Bladder microvascular endothelial cell (primary cell): ENCODE measurements at places on chromosomes 12 and 14. TPM values are rescaled to one million over a fixed set of nuclear protein-coding genes. Genes with fewer than 3 reads are reported as not detected.

The TGFB3 gene
- 1.3 and 2.5 TPM in 2 replicates for total RNA-seq

The MIPOL1 gene
- total RNA-seq, result 6.3 and 21.2 TPM in 2 replicates

The MYG1 gene
- 26.3 and 37.1 TPM in 2 replicates for total RNA-seq

The ACOT4 gene
- 0.49 and 0.76 TPM in 2 replicates for total RNA-seq

The GPR132 gene
- under 0.01 TPM in 2 replicates for total RNA-seq

The AICDA gene
- total RNA-seq, result not detected in 2 replicates

The KRT86 gene
- total RNA-seq, result 0.16 TPM in 1 of 2 replicates, not detected in the other

The IKZF4 gene
- 0.16 and 0.25 TPM in 2 replicates for total RNA-seq

The TOMM20L gene
- not detected in 2 replicates for total RNA-seq

The AQP2 gene
- not detected in 2 replicates for total RNA-seq

The ADAM21 gene
- total RNA-seq, result 0.32 and 0.44 TPM in 2 replicates

The TCL1A gene
- not detected in 2 replicates for total RNA-seq

The GLIPR1L1 gene
- not detected in 2 replicates for total RNA-seq

The KRT77 gene
- total RNA-seq, result not detected in 2 replicates

The IFT43 gene
- 19.1 and 23.2 TPM in 2 replicates for total RNA-seq

The FAIM2 gene
- not detected in 2 replicates for total RNA-seq

The SLC17A8 gene
- total RNA-seq, result not detected in 2 replicates

The CDKN3 gene
- 28.6 and 82.9 TPM in 2 replicates for total RNA-seq

The OTUB2 gene
- 0.49 and 1.2 TPM in 2 replicates for total RNA-seq

The AGAP2 gene
- under 0.01 and 0.06 TPM in 2 replicates for total RNA-seq

The FOXG1 gene
- total RNA-seq, result not detected in 2 replicates

The RCOR1 gene
- 10.2 and 21.8 TPM in 2 replicates for total RNA-seq

The SRRM4 gene
- not detected in 2 replicates for total RNA-seq

The PCK2 gene
- total RNA-seq, result 4.4 and 9.4 TPM in 2 replicates

The SPTB gene
- total RNA-seq, result under 0.01 and 0.06 TPM in 2 replicates

The ZFYVE26 gene
- total RNA-seq, result 9.7 and 28.9 TPM in 2 replicates

The ARMH4 gene
- 1.3 and 1.6 TPM in 2 replicates for total RNA-seq

The EIF4B gene
- 880 and 1,059 TPM in 2 replicates for total RNA-seq

The TSPAN19 gene
- 0.19 TPM in 1 of 2 replicates, not detected in the other for total RNA-seq

The FCF1 gene
- 12.8 and 33.0 TPM in 2 replicates for total RNA-seq

The ZNF705A gene
- total RNA-seq, result under 0.01 and 0.16 TPM in 2 replicates

The JDP2 gene
- total RNA-seq, result 3.7 and 10.4 TPM in 2 replicates

The MDGA2 gene
- not detected in 2 replicates for total RNA-seq

The BRAP gene
- total RNA-seq, result 11.0 and 32.6 TPM in 2 replicates

The DPY19L2 gene
- total RNA-seq, result 0.16 and 3.2 TPM in 2 replicates

The CSRP2 gene
- 12.3 and 21.1 TPM in 2 replicates for total RNA-seq

The SERPINA1 gene
- not detected in 2 replicates for total RNA-seq

The PLEK2 gene
- 1.1 and 4.7 TPM in 2 replicates for total RNA-seq

The TAS2R19 gene
- 2.1 and 15.5 TPM in 2 replicates for total RNA-seq

The LALBA gene
- total RNA-seq, result not detected in 2 replicates

The FGD6 gene
- 8.6 and 24.5 TPM in 2 replicates for total RNA-seq

The KRT6C gene
- not detected in 2 replicates for total RNA-seq

The CPNE6 gene
- total RNA-seq, result not detected in 2 replicates

The MAP3K9 gene
- 0.13 TPM in 1 of 2 replicates, not detected in the other for total RNA-seq

The RDH12 gene
- not detected in 2 replicates for total RNA-seq

The BATF gene
- 0.16 and 0.50 TPM in 2 replicates for total RNA-seq

The ANO6 gene
- total RNA-seq, result 44.7 and 90.6 TPM in 2 replicates

The TAS2R14 gene
- total RNA-seq, result 1.3 and 4.2 TPM in 2 replicates
